HEK293T (cell line): ENCODE measurements at places on chromosomes 1 and 21.

DNA sequence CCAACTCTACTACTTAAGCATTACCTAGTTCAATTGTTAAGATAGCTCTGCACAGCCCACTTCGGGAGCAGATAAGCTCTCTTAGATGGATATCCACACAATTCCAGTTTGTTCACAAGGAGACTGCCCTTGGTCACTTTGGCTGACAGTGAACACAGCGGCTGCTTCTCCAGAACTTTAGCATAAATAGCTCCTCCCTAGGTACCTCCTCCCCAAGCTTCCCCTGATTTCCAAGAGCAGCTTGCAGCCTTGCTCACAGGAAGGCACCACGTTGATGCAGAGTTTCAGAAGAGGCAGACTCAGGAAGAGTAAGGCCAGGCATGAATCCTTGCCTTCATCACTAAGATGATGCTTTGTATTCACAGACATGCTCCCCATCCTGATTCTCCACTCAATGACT lies 24.7 kb downstream of the TFF3 start:
- no peak for DNase-seq

DNA sequence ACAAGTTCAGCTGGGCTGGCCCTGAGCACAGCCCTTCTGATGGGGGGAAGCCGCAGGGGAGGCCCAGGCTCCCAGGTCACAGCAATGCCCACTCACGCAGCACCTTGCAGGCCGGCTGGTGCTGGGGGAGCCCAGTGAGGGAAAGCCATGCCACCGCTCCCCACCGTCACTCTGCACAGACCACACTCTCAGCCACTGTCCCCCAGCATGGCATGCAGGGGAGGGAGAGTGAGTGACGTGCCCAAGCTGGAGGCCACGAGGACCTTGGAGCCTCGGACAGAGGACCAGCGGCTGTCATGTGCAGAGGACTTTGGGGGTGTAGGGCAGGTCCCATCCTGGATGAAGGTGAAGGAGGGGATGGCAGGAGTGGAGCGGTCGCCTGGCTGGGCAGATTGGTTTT lies 25.1 kb downstream of the SLC45A1 start:
- DNase-seq, result no peak

DNA sequence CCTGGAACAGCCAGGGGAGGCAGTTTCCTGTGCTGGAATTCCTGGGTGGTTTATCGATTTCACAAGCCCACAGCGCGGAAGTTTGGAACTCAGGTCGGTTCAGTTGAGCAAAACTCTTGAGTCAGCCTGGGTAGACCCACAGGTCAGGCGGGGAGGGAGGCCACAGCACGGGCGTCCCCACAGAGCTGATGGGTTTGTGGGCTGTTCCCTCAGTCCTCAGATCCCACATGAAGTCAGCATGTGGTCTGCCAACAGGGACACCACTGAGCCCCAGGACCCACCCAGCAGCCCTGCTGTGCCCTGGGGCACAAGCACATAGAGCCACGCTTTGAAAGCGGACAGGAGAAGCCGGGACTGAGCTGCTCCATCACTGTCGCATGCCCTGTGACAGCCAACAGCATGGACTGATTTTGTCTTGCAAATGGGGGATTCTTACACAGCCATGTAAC lies 17.4 kb downstream of the BMP8A start:
- DNase-seq, result no peak

DNA sequence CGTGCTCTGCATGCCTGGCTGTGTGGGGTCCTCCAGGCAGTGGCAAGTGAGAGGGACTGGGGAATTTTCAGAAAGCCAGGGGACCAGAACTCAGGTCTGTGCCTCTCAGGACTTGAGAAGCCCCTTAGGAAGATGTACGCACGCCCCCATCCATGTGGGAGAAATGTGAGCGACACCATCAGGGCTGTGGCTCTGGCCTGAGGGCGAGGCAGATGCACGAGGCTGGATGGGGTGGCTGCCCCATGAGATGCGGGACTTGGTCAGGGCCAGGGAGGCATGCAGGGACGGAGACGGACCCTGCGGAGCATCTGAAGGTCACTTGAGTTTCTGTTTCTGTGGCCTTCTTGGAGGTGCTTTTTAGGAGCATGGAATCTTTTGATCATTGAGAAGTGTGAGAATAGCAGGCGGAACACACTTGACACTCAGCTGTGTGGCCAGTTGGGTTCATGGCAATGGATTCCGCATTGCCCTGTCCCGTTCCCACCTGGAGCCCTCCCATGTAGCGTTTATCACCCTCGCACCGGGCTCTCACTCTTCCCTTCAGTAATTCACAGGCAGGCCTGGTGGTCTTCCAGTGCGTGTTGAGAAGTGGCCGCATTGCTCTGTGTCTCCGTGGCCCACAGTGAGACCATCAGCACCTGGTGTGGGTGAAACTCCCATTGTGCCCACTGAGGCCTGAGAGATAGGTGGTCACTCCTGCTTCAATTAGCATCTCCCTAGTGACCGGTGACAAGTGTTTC lies 30.7 kb upstream of the ACTRT2 start:
- DNase-seq, result no peak

DNA sequence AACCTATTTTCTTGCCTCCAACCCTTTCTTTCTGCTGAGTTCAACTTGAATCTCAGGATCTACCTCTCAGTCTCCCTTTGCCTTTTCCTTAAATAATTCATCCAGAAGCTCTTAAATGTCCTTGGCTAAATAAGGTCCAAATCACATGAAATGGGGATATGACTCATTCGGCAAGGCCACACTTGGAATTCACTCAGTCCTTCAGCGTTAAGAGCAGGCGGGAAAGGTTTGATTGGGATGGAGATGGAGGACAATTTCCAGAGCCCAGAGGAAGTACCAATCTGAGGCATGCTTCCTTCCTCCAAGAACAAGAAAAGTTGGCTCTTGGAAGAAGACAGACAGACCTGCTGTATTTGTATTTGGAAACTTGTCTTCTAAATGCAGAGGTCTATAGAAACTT lies 128.5 kb downstream of the PROX1 start:
- DNase-seq, result no peak

GRCh38 chr1:199010492-199010891 lies 371.7 kb downstream of the PTPRC start:
- no peak for DNase-seq

DNA sequence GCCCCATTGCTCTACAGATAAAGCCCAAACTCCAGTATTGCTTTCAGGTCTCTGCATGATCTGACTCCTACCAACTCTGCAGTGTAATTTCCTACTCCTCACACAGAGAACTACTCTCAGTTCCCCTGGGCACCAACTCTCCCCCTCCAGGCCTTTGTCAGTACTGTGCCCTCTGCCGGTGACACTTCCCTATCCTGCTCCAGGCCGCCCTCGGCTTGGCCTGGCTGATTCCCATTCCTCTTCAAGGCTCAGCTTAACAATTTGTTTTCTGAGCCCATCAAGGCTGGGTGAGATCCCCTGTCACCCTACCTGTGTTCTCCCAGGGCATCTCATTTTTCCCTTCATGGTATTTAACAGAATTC lies 2.6 kb downstream of the SLAMF8 start:
- peak; percentile 69 for DNase-seq
